Astrocyte (in vitro differentiated cells and primary cell): ENCODE measurements at places on chromosomes 12 and 14. TPM values are rescaled to one million over a fixed set of nuclear protein-coding genes. Genes with fewer than 3 reads are reported as not detected.

Gene BCL11B
- 1.1 and 2.0 TPM in 2 replicates for total RNA-seq

Gene DHRS7
- 57.3 and 62.5 TPM in 2 replicates for total RNA-seq

Gene EIF2S3B
- 5.4 and 6.0 TPM in 2 replicates for total RNA-seq

Gene TAS2R14
- total RNA-seq, result 1.7 and 2.0 TPM in 2 replicates

Gene ARMH4
- 19.3 and 22.7 TPM in 2 replicates for total RNA-seq

Gene TSHR
- not detected in 2 replicates for total RNA-seq

Gene GYS2
- total RNA-seq, result not detected in 2 replicates

Gene KRT5
- 0.25 TPM in 1 of 2 replicates, not detected in the other for total RNA-seq

Gene BATF
- total RNA-seq, result not detected in 2 replicates

Gene CBLN3
- 3.9 and 5.4 TPM in 2 replicates for total RNA-seq

Gene CFAP73
- not detected in 2 replicates for total RNA-seq

Gene ASIC1
- total RNA-seq, result 8.1 and 8.2 TPM in 2 replicates

Gene GLI1
- 5.8 and 6.8 TPM in 2 replicates for total RNA-seq

GRCh38 chr14:98578204-98578603 lies 693.8 kb downstream of the BCL11B start:
- DNase-seq, result peak; percentile 32

GRCh38 chr14:20697273-20698017 lies 8.9 kb downstream of the ANG start:
- peak; percentile 24 for DNase-seq

- DNase-seq, result no peak
These were observed 13.1 kb downstream of the ARID2 start for GRCh38 chr12:45742590-45742989.

DNA sequence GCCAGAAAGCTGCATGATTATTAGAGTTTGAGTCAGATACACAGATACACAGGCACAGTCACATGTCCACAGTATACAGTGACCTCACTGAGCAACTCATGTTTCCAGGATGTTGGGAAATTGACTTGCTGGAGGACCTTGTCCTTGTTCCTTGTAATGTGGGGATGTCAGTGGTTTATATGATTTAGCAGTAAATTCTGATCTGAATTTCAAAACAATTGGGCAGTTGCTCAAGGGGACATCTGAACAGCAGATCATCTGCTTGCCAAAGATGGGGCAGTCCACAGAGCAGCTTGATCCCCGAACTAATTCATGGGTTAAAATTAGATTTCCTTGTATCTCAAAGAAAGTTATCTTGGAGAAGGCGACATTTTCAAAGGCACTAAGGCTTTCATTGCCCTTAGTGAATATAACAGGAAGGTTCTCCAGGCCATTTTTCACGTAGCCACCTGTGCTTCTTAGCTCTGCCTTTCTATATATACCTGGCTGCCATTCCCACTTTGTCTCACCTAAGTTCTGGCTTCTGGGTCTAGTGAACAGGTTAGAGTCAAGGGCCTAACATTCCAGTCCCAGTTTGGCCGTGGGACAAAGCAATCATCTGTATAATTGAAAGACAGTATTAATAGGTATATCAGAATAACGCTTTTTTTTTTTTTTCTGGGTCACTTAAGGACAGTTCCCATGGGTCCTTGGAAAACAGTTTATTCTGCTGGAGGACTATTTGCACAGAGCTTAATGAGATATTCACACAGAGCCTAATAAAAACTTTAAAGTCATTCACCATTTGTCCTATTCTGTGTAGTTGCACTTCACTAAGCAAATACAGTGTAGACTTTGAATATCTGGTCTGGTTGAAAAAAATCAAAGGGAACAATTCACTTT lies 64.9 kb upstream of the STRN3 start:
- DNase-seq, result peak; percentile 82

- peak; percentile 26 for DNase-seq
These were observed 184.9 kb downstream of the ITPR2 start for GRCh38 chr12:26648066-26648465.

- no peak for DNase-seq
These were observed 88.3 kb downstream of the DICER1 start for GRCh38 chr14:95069018-95069417.

DNA sequence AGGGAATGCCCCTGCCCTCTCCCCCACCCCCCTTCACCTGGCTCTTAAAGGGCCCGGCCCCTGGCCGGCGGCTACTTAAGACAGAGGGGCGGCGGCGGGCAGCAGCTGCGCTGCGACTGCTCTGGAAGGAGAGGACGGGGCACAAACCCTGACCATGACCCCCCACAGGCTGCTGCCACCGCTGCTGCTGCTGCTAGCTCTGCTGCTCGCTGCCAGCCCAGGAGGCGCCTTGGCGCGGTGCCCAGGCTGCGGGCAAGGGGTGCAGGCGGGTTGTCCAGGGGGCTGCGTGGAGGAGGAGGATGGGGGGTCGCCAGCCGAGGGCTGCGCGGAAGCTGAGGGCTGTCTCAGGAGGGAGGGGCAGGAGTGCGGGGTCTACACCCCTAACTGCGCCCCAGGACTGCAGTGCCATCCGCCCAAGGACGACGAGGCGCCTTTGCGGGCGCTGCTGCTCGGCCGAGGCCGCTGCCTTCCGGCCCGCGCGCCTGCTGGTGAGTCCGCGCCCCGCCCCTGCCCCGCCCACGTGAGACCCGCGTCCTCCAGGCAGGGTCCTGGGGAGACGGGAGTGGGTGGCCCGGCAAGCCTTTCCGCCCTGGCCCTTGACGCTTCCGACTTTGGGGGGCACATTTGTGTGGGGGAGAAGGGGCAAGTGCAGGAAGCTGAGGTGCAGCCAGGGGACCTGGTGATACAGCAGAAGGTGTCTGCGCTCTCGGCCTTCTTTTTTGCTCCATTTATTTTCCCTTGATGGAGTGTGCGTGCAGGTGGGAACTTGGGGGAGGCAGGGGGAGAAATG lies at the start of gene IGFBP6:
IGFBP6 (plus strand) TSS at position 104 of the 790 bp plus-strand sequence; CDS start at position 155, 51 bp downstream.
- DNase-seq, result peak; percentile 34

DNA sequence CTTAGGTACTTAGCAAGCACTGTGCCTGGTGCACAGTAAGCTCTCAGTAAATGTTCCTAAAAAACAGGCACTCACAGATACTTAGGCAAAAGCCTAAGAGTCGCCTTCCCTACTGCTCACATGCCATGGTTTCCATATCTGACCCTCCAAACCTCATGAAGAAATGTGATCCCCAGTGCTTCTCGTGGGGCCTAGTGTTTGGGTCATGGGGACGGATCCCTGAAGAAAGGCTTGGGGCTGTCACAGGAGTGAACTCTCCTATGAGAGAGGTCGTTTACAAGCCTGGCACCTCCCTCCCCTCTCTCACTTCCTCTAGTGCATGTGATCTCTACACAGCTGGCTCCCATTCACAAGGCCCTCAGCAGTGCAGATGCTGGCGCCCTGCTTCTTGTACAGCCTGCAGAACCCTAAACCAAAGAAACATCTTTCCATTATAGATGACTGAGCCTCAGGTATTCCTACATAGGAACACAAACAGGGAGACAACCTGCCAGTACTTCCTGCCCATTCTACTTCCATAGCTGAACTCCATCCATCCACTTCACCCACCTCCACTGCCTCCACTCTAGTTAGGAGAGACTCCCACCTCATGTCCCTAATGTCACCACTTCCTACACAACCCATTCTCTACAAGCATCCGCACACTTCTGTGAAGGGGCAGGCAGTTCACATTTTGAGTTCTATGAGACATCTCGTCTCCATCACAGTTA lies 2.9 kb downstream of the SLC15A4 start:
- no peak for DNase-seq

GRCh38 chr14:23494223-23494622 lies 24.7 kb downstream of the NGDN start:
- peak; percentile 42 for DNase-seq

- DNase-seq, result no peak
These were observed 72.9 kb downstream of the DDX51 start for GRCh38 chr12:132071040-132071810.

DNA sequence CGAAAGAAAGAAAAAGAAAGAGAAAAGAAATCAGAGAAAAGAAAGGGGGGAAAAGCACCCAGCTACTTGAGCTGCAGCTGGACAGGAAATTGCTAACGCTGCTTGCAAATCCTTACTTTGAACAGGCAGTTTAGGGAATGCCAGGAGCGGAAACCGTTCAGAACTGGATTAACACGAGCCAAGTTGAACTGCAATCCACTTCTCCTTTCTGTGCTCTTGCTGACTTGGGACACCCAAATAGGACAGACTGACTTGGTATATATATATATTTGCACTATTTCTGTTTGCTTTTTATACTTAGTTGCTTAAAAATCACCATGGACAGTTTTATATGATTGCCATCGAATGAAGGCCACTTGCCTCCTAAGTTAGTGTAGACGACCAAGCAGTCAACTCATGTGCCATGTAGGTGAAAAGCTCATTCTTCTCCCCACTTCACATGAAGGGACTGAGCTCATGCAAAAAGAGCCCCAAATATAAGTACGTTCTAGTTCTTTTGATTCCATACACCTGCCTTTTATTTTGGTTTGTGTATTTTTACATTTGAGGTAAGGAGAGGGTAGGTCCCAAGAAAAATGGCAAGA lies 5.5 kb downstream of the DUSP6 start:
- DNase-seq, result peak; percentile 64

DNA sequence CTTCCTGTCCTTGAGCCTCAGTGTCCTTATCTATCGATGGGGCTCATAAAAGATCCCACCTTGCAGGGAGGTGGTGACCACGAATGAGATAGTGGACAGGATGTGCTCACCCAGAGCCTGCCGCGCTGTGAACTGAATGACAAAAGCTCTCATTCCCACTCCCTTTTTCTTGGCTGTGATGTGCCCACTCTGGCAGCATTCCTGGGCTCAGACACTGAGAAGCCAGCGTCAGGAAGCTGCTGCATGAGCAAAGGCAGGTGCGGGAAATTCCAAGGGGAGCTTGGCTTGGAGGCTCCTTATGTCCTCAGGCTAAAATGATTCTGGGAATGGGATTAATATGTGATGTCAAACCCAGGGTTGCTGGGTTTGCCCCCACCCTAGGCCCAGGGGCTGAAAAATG lies 61.6 kb downstream of the EFCAB11 start:
- DNase-seq, result no peak

GRCh38 chr12:8609061-8609570 lies 3.5 kb downstream of the AICDA start:
- peak; percentile 33 for DNase-seq

GRCh38 chr12:54273981-54274380 lies 5.9 kb downstream of the CBX5 start:
- DNase-seq, result no peak

GRCh38 chr12:31801872-31802271 lies 73.1 kb upstream of the AMN1 start:
- DNase-seq, result no peak

GRCh38 chr14:52798826-52799225 lies 7.4 kb upstream of the GNPNAT1 start:
- no peak for DNase-seq

DNA sequence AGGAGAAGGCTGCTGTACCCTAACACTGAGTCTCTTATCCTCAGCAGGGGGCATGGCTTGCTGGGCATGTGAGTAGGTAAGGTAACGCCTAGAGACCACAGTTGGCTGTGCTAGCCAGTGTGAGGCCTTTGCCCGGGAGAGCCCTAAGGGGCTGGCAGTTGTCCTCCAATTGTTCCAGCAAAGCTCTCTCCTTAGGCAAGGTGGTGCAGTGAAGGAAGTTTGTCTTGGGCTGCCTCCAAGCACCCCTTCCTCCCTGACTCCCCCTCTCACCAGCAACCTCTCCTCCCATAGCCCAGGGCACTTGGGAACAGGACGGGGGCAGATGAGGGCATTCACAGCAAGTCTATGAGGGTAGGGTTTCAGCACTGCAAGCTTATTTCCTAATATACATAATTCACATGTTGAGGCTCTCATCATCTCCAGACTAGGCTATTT lies 23.0 kb downstream of the LACRT start:
- DNase-seq, result no peak

DNA sequence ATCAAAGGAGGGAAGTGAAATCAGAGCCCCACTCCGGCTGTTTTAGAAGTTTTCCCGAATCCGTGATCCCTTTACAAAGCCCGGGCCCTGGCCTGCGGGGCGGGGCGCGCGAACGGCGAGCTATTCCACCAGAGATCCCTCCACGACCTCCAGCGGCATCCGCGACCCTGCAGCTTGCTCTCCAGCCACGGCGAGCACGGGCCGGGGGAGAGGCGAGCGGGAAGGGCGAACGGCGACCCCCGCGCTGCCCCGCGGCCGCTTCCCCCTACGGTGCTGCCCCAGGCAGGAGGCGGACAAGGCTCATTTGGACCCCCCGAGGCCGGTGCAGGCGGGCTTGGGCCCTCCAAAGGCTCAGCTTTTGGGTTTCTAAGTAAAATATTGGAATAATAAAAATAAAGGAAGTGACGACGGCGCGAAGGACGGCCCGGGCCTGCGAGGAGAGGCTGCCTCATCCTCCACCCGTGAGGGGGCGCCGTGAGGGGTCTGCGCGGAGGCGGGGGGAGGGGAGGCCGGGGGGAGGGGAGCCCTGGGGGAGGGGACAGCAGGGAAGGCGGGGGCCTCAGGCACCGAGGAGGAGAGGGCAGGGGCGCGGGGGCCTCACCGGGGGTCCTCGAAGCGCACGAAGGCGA lies 613 bp downstream of the SRSF9 start:
- DNase-seq, result no peak

GRCh38 chr14:101780887-101781239 lies 19.4 kb downstream of the PPP2R5C start:
- DNase-seq, result no peak

- DNase-seq, result no peak
These were observed 6.5 kb upstream of the BCAT1 start for GRCh38 chr12:24955389-24955788.

GRCh38 chr14:23347406-23348296 lies 5.0 kb downstream of the SLC22A17 start:
- DNase-seq, result no peak

GRCh38 chr12:112524269-112524668 lies 105.5 kb downstream of the PTPN11 start:
- no peak for DNase-seq

DNA sequence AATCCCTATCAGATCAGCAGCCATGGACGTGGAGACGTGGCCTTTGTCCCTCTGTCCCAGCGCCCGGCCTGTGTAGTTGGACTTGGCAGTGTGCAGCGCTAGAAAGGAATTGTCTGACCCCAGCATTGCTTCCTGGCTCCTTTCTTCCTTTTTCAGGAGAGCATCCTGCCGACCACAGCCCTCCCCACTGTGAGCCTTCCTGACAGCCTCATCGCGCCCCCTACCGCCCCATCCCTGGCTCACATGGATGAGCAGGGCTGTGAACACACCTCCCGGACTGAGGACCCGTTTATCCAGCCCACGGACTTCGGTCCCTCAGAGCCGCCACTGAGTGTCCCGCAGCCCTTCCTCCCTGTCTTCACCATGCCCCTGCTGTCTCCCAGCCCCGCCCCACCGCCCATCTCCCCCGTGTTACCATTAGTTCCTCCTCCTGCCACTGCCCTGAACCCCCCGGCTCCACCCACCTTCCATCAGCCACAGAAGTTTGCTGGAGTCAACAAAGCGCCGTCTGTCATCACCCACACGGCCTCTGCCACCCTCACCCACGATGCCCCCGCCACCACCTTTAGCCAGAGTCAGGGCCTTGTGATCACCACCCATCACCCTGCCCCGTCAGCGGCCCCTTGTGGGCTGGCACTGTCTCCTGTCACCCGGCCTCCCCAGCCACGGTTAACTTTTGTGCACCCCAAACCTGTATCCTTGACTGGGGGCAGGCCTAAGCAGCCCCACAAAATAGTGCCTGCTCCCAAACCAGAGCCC lies 40.6 kb downstream of the IL31 start:
- no peak for DNase-seq

GRCh38 chr14:94412671-94413638 lies 24.6 kb upstream of the SERPINA1 start:
- DNase-seq, result no peak
